Fibroblast of lung (primary cell): ENCODE measurements at places on chromosomes 12 and 14. TPM values are rescaled to one million over a fixed set of nuclear protein-coding genes. Genes with fewer than 3 reads are reported as not detected.
A peak's percentile ranks its signal among the peaks of the same experiment; 100 is the strongest.

The LRRIQ1 gene
- under 0.01 TPM in 2 replicates for total RNA-seq

The ARMH4 gene
- total RNA-seq = 3.6 and 6.3 TPM in 2 replicates

The ADAMTS20 gene
- total RNA-seq = not detected in 2 replicates

The LMNTD1 gene
- total RNA-seq = not detected in 2 replicates

The DIO2 gene
- total RNA-seq = 0.77 and 3.3 TPM in 2 replicates

The TOMM20L gene
- not detected in 2 replicates for total RNA-seq

The RILPL2 gene
- 3.1 and 4.5 TPM in 2 replicates for total RNA-seq

The VSX2 gene
- total RNA-seq = not detected in 2 replicates

The ACSM4 gene
- total RNA-seq = not detected in 2 replicates

The TEX52 gene
- not detected in 2 replicates for total RNA-seq

The SRRM4 gene
- total RNA-seq = not detected in 2 replicates

The AQP2 gene
- not detected in 2 replicates for total RNA-seq

The KRT72 gene
- not detected in 2 replicates for total RNA-seq

The DHRS2 gene
- total RNA-seq = not detected in 2 replicates

DNA sequence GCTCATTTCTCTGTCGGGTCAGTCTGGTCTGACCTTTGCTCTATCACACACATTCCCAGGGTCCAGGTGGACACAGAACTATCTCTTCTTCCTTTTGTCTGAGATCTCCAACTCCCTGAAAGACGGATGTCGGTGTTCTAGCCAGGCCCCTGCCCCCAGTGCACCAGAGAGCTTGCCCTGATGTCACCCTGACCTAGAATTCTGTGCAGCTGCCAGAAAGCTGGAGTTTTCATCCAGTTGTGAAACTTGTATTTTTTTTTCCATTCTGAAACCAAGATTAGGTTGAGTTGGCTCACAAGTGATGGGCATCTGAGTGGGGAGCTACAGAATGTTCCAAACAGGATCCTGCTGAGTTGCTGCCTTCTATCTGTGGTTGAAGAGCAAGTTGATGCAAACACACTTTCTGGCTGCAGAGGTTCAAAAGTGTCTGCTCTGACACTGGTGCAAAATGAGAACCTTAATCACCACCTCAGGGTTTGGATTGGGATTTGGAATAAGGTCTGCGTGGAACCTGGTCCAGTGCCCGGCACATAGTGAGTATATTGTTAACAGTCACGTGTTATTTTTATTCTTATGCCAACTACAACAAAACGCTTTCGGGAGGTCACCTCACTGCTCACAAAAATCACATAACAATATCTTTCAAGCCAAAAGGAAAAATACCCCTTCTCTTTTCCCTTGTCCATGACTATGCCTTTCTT, 211.5 kb downstream of the SLC15A4 start:
- no peaks in the 10 kb centered on the region for H3K4me1 ChIP-seq
- H3K27ac ChIP-seq = no peak overlapping the region
- DNase-seq = no peak
- H3K36me3 ChIP-seq = no peaks in the 10 kb centered on the region

- H3K36me3 ChIP-seq = peaks cover 2% of the 10 kb centered on the region
- H3K4me3 ChIP-seq = no peak overlapping the region
- H3K4me1 ChIP-seq = no peaks in the 10 kb centered on the region
- no peak overlapping the region for H3K27ac ChIP-seq
These were observed 27.1 kb downstream of the DAD1 start for GRCh38 chr14:22561661-22562579.

DNA sequence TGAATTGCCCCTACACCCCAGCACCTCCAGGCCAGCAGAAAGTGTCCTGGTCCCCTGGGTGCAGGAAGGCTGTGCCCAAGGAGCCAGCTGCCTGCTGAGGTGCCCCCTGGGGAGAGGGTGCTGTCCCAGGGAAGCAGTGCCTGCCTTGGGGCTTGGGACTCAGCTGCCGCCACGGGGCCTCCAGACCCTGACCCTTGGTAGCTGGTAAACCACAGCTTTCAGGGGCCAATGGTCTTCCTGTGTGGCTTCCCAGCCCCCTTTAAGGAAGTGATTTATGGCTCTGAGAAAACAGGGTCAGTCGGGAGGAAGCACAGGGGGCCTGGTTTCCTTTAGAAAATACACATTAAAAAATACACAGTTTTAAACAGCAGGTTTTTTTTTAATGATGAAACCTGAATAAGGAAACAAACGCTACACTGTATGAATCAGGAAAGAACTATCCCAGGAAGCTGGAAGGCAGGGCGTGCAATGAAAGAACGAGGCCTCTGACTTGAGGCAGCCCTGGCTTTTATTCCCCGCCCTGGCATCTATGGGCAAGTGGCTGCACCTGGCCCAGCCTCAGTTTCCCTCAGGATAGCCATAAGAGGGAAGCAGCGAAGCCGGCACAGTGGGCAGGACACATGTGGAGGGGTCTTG, 40.6 kb upstream of the EML1 start:
- no peak overlapping the region for H3K4me3 ChIP-seq
- peaks cover 46% of the 10 kb centered on the region for H3K4me1 ChIP-seq
- no peaks in the 10 kb centered on the region for H3K27me3 ChIP-seq
- DNase-seq = peak; percentile 69
- H3K36me3 ChIP-seq = no peaks in the 10 kb centered on the region
- peak overlapping the region; percentile 80 for H3K27ac ChIP-seq

DNA sequence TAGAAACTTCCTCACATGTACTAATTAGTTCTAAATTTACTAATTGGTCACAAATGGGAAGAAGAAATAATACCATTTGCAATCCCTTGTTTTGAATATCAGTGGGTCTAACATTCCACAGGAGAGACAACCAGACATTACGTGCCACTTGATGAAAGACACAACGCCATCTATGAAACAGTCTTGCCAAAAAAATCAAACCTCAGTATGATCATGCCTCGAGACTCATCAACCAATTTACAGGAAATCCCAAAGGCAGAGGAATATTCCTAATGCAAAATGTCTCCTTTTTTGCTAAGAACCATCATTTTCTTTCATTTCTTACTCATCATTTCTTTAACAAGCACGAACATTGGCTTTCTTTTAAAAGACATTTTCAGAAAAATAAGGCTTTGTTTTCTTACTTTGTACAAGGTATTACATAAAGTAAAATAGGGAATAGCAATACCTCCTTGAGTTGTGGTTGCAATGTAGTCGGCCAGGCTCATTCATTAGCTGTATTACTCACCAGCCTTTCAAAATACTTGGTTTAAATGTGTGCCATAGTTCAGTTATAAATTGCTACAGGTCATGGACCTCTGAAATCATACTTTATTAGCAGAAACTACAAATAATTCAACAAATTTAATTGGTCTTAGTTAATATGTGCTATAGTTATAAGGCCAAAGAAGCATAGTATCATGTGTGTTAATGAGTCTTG, 436.2 kb upstream of the FLRT2 start:
- H3K27ac ChIP-seq = no peak overlapping the region
- H3K4me1 ChIP-seq = no peaks in the 10 kb centered on the region
- H3K4me3 ChIP-seq = no peak overlapping the region
- no peaks in the 10 kb centered on the region for H3K27me3 ChIP-seq
- peak; percentile 74 for DNase-seq

DNA sequence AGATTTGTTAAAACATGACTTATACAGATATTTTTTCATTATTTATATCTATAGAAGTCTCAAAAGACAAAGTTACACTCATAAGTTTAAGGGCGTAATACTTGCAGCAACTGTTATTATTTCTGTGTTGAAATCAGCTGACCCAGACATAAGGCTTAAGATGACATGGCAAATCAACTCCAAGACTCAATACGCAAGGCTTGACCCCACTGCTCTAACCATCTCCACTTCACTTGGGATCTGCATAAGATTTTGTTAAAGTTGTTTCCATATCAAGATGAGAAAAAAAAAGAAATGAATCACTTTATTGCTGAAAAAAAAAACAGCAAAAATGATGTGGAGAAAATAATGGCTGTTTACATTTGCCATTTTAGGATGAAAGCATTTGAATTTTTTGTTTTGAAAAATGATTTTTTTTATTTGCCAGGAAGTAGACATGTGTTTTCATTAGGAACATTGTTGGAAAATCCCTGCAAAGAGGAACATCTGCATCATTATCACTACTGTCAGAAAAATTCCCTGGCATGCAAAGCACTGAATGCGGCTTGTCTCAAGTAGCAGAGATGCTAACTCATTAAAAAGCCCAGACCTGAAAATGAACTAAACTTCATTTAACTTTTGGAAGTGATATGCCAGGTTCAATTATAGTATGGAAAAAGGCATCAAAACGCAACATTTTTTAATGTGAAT, 73.5 kb downstream of the LIN7A start:
- H3K27me3 ChIP-seq = no peaks in the 10 kb centered on the region
- H3K27ac ChIP-seq = no peak overlapping the region

- peaks cover 2% of the 10 kb centered on the region for H3K4me1 ChIP-seq
- H3K4me3 ChIP-seq = no peak overlapping the region
- peaks cover 12% of the 10 kb centered on the region for H3K36me3 ChIP-seq
- no peaks in the 10 kb centered on the region for H3K27me3 ChIP-seq
These were observed 2.2 kb downstream of the ENO2 start for GRCh38 chr12:6916426-6917200.

DNA sequence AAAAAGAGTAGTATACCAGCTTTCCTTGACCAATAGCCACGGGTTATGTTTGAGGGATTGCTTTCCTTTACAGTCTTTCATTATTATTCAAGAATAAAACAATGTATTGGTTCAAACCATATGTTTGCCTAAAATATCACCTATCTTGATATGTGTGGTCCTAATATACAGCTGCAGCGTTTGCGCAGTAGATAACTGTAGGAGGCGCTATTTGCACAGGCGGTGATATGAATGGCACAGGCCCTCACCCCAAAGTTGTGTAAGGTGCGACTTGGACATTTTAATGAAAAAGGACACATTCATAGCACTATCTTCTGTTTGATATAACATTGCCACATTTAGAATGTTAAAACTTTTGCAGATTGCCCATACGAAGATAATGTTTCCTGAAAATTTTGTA, 298.4 kb downstream of the TRHDE start:
- H3K4me1 ChIP-seq = no peaks in the 10 kb centered on the region
- no peak overlapping the region for H3K4me3 ChIP-seq
- no peak for DNase-seq
- H3K27me3 ChIP-seq = no peaks in the 10 kb centered on the region
- no peaks in the 10 kb centered on the region for H3K36me3 ChIP-seq

DNA sequence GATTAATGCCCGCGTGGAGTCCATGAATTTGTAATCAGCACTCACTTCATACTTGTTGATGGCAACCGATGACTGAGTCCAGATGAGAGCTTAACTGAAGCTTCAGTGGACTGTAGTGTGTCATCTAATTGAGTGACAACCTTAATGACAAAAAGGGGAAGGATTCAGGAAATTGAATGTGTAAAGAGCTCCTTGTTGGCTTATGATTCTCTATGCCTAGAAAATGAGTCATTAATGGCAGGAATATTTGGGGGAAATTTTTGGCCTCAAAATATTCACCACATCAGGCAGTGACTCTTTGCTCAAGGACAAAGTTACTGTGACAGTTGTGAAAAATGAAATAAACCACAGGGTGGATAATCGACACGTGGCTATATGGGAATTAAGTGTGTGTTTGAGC, 55.3 kb upstream of the STON2 start:
- H3K4me3 ChIP-seq = no peak overlapping the region
- peaks cover 2% of the 10 kb centered on the region for H3K27me3 ChIP-seq
- no peak overlapping the region for H3K27ac ChIP-seq
- H3K4me1 ChIP-seq = peaks cover under 1% of the 10 kb centered on the region

GRCh38 chr12:21813125-21813524, 38.6 kb upstream of the KCNJ8 start:
- H3K4me1 ChIP-seq = no peaks in the 10 kb centered on the region
- no peaks in the 10 kb centered on the region for H3K27me3 ChIP-seq
- no peaks in the 10 kb centered on the region for H3K36me3 ChIP-seq

- no peaks in the 10 kb centered on the region for H3K4me1 ChIP-seq
- H3K4me3 ChIP-seq = no peak overlapping the region
- DNase-seq = peak; percentile 88
- no peaks in the 10 kb centered on the region for H3K36me3 ChIP-seq
These were observed 417.0 kb downstream of the DPF3 start for GRCh38 chr14:72476657-72477499.

GRCh38 chr12:65168681-65169319, 583 bp upstream of the LEMD3 start:
- peaks cover 6% of the 10 kb centered on the region for H3K4me1 ChIP-seq
- DNase-seq = no peak
- peaks cover 3% of the 10 kb centered on the region for H3K27me3 ChIP-seq

- H3K4me1 ChIP-seq = peaks cover 16% of the 10 kb centered on the region
- no peaks in the 10 kb centered on the region for H3K27me3 ChIP-seq
- H3K4me3 ChIP-seq = peak overlapping the region; percentile 74
- no peaks in the 10 kb centered on the region for H3K36me3 ChIP-seq
- peak overlapping the region; percentile 86 for H3K27ac ChIP-seq
- no peak for DNase-seq
These were observed 908 bp upstream of the CDKL1 start for GRCh38 chr14:50397390-50398188.

- H3K4me1 ChIP-seq = peaks cover 12% of the 10 kb centered on the region
- no peak overlapping the region for H3K4me3 ChIP-seq
- H3K27ac ChIP-seq = no peak overlapping the region
These were observed 38.7 kb downstream of the SLC6A12 start for GRCh38 chr12:175250-175649.

DNA sequence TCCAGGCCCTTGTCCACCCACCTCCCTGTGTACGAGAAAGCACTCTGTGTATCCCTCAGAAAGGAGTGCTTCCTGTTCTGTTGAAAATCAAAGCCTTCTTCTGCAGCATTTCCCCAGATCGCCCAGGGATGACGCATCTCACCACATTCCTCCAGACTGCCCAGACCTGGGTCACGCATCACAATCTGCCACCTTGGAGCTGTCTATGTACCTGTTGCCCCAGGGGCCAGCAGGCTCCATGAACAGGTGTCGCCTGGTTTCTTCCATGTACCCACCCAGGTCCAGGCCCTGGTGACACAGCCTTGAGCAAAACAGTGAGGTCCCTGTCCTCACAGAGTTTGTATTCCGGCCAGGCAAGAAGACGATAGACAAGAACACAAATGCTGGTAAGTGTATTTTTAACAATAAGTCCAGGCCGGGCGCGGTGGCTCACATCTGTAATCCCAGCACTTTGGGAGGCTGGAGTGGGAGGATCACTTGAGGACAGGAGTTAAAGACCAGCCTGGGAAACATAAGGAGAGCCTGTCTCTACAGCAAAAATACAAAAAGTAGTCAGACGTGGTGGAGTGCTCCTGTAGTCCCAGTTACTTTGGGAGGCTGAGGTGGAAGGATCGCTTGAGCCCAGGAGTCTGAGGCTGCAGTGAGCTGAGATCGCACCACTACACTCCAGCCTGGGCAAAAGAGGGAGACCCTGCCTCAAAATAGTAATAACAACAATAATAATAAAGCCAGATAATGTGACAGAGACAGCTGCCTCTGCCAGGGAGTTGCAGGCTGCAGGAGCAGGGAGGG, 6.8 kb upstream of the PPP1R13B start:
- H3K4me1 ChIP-seq = no peaks in the 10 kb centered on the region
- H3K4me3 ChIP-seq = no peak overlapping the region
- no peak overlapping the region for H3K27ac ChIP-seq
- no peak for DNase-seq
- H3K36me3 ChIP-seq = no peaks in the 10 kb centered on the region

- no peaks in the 10 kb centered on the region for H3K4me1 ChIP-seq
- H3K27me3 ChIP-seq = no peaks in the 10 kb centered on the region
- H3K4me3 ChIP-seq = no peak overlapping the region
- no peaks in the 10 kb centered on the region for H3K36me3 ChIP-seq
These were observed 1029.4 kb downstream of the TRHDE start for GRCh38 chr12:73301530-73301929.
